ENCODE measurements at places on chromosomes 11 and 22.

DNA sequence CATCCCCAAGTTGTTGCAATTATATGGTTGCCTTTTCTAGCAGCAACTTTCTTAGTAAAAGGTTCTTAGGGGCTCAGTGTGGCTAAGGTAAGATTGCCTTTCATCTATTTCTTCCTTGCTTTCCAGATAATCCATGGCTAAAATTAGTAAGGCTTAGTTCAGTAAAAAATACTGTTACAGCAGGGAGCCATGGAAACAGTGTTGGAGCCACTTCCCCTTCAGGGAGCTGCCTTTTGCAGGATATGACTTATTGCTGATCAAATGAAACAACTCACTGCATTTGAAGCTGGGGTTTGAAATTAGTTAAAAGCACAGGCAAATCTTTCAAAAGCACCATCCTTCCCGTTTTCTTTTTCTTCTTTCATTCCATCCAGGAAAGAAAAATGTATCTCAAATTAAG lies 184.3 kb downstream of the C11orf87 start:
- no peak for DNase-seq

DNA sequence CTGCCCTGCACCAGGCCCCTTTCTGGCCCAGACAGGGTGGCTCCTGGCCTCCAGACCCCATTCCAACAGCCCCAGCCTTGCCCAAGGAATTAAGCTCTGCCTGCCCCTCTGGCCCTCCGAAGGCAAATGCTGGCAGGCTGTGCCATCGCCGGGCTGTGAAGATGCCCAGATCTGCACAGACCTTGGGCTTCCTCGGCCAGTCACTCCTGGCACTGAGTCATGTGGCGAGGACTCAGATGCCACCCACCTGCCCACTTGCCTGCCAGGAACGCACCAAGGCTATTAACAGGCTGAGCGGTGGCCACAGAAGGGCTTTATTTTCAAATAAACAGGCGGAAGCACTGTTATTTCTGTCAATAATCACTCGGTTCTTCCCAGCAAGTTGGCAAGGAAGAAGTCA lies 50.3 kb upstream of the TTLL12 start:
- DNase-seq = no peak

DNA sequence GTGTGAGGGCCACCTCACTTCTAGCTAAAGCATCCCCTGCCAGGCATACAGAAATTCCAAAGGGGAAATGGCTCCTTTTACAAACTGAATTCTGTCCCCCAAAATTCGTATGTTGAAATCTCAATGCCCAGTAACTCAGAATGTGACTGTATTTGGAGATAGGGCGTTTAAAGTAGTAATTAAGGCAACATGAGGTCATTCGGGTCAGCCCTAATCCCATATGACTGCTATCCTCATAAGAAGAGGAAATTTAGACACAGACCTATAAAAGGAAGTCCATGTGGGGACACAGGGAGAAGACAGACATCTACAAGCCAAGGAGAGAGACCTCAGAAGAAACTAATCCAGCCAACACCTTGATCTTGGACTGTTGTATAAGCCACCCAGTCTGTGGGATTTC lies 119.1 kb downstream of the CHST1 start:
- DNase-seq = no peak

DNA sequence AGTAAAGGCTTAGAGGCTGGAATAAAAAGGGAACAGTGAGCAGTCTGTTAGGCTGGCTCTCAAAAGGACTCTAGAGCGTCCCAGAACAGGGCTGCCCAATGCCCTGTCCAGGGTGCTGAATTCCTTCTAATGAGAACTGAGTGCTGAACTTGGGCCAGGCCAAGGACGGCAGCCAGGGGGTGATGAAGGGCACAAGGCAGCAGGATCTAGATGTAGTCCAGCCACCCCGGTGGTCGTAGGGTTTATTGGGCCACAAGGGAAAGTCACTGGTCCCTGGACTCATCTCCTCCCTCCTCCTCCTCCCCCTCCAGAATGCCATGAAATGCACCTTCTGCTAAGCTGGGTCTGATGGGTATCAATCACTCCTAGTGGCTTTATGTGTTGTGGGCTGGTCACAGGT lies 19.2 kb downstream of the NPTXR start:
- DNase-seq = peak; percentile 83

GRCh38 chr11:65014726-65015227 lies 817 bp downstream of the ARL2 start:
- no peak for DNase-seq

- DNase-seq = peak; percentile 27
Measured at GRCh38 chr22:43110927-43111623, 525 bp downstream of the BIK start.

DNA sequence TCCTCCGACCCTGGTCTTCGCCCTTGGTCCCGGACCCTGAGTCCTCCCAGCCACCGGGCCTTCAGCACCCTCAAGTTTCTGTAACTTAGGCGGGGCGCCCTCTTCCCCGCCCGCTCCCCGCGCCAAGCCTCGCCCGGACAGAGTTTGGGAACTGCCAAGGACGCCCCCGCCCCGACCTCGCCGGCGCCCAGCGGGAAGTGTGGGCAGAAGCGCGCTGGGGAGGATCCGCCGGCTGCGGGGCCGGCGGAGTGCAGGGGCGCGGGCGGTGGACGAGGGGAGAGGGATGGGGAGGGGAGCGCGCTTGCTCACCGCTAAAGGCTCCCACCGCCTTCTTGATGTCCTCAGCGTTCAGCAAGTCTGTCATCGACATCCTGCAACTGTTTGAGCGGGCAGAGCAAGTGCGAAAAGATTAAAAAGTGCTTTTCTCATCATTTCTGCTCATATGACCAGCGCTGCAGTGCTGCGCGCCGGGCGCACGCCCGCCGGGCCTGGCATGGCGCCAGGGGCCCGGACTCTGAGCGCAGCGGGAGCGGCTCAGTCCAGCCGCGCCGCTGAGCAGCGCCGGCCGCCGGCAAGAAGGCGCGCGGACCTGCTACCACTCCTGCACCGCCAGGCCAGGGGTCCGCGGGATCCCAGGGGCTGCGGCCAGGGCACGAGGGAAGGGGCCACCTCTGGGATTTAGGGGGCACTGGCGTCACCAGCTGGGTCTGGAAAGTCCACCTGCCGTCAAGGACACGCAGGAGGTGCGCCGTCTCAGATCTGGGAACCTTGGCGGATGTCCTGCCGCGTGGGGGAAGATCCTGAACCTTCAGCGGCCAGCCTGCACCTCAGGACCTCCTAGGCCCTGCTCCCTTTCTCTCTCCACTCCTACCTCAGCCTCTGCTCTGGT lies at the start of gene PVALB:
Gene PVALB (minus strand): TSS at position 400 of the 889 bp plus-strand sequence. CDS start 30 bp downstream, at position 370.
- DNase-seq = no peak

DNA sequence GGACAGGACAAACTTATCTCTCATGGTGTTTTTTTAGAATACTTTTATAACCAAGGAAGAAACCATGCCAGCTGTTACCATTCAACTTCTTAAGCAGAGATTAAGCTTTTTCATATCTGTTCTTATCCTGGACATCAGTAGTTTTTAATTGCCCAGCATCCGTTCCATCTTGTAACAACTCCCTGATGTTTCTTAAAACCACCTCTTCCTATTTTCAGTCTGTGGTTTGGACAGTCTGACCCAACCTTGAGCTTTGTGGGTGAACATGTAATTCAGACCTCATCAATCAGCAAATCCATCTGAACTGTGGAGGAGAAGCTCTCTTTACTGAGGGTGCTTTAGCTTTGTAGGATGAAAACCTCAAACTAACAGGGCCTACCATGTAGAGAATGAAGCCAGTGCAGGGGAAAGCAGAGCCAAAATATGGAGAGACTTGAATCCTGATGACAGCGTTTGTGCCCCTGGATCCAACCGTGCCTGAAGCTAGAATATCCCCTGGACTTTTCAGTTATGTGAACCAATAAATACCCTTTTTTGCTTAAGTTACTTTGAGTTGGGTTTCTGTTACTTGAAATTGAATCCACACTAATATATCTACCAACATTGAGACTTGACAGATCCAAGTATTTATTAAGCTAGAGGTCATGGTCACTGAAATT lies 9.4 kb downstream of the TUG1 start:
- no peak for DNase-seq

- no peak for DNase-seq
Measured at GRCh38 chr22:37509059-37509860, 10.0 kb downstream of the CARD10 start.

DNA sequence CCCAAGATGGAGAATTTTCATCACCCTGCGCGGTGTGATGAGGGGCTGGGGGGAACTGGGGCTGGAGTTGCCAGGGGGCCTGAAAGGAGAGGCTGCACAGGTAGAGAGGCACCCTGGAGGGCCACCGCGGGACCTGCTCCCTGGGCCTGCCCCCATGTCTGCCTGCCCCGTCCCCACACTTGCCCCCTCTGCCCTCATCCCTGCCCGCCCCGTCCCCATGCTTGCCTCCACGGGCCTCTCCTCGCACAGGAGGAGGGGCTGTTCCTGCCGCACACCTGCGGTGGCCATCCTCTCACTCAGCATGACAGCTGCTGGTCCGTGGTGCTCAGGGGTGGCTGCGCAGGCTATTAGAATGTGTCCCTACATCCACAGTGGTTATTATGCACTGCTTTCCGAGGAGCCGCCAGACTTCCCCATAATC lies 43.5 kb downstream of the LINC01488 start:
- DNase-seq = no peak

DNA sequence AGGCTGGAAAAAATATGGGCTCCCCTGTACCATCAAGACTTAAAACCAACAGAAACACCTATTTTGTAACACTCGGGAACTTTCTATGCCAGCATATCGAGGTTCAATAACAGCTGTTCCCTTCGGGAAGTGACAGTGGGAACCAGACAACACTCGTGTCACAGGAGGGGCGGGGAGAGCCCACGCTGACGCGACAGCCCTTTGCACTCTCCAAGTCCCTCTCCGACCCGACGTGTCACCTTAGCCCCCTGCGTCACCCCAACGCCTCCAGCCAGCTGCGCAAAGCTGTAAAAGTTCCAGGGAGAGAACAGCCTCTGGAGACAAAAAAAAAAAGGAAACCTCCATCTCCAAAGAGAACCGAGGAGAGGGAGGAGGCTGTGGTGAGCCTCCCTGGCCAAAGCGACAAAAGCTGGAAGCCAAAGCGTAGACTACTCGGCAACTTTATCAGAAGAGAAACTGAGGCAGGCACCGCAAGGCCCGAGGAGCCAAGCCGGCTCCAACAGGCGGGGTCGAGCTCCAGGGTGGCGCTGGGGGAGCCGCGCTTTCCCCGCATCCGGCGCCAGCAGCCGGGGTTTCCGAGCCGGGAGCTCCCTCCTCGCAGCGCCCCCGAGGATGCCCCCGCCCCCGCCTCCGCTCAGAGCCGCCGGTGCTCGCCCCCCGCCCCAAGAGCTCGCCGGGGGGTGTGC lies 751 bp downstream of the ARFGAP3 start:
- DNase-seq = peak; percentile 54

DNA sequence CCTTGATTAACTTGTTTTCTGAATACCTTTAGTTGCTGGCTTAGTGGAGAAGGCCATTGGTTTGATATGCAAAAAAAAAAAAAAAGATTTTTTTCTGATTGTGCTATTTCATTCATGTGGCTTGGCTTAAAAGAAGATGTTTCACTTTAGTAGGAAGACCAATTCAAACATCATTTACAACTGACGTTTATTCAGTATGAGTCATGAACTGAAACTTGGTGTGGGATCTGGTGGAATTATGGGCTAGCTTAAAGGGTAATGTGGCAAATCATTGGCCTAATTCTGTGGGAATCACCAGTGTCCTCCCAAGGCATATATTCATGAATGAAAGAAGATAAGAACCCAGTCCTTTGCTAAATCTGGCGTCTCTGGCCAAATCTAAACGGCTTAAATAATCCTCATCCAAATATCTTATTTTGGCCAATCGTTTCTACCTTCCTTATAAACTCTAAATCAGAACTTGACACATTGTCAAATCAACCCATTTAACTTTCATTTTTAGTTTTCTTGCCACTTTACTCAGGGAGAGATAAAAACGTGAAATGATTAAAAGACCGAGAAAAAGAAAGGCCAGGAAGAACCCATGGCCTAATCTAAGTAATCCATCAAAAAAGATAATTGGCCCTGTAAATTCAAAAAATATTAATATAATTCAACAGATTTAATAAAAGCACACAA lies 77.0 kb downstream of the DDIAS start:
- DNase-seq = no peak

- DNase-seq = no peak
Measured at GRCh38 chr11:130439160-130439519, 9.3 kb upstream of the ADAMTS15 start.

DNA sequence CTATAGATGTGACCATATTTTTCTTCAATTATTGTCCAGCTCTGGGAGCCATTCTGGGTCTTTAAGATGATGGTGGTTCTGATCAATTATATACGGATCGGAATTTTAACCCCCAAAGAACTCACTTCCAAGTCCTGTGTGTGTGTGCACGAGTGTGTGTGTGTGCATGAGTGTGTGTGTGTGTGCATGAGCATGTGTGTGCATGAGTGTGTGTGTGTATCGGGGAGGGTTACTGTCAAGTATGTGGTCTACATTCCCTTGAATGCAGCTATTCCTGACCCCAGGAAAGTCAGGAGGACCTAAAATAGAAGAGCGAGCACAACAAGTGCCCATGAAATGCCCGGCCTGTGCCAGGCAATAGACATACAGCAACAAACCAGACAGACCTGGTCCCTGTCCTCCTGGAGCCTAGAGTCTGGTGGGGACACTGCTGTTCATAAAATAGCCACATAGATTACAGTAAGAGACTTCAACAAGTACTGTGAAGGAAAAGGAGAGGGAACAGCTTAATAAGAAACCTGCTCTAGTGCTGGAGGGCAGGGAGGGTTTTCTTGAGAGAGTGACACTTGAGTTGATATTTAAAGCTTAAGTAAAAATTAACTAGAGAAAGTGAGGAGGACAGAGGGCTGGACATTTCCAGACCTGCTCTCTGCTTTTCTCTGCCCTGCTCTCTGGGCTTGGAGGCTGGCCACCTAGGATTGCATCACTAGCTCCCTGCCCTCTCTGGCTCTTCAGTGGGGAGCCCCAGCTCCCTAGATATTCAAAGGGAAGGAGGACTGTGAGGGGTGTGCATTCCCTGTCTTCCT lies 66.1 kb upstream of the SPON1 start:
- DNase-seq = no peak

DNA sequence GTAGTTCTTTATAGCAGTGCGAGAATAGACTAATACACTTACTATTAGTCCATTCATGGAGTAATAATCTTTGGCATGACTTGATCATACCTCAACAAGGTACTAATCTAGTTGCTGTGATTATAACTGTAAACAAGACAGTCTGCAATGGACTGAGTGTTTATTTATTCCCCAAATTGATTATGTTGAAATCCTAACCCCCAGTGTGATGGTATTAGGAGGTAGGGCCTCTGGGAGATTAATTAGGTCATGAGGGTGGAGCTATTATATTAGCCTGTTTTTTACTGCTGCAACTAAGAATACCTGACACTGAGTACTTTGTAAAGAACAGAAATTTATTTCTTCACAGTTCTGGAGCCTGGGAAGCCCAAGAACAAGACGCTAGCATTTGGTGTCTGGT lies 30.9 kb upstream of the CSNK2A3 start:
- no peak for DNase-seq

Data from RKO (cell line).